ENCODE measurements at places on chromosomes 12 and 14. TPM values are rescaled to one million over a fixed set of nuclear protein-coding genes. Genes with fewer than 3 reads are reported as not detected.

Gene CAPRIN2
- 36.5 TPM for total RNA-seq

DNA sequence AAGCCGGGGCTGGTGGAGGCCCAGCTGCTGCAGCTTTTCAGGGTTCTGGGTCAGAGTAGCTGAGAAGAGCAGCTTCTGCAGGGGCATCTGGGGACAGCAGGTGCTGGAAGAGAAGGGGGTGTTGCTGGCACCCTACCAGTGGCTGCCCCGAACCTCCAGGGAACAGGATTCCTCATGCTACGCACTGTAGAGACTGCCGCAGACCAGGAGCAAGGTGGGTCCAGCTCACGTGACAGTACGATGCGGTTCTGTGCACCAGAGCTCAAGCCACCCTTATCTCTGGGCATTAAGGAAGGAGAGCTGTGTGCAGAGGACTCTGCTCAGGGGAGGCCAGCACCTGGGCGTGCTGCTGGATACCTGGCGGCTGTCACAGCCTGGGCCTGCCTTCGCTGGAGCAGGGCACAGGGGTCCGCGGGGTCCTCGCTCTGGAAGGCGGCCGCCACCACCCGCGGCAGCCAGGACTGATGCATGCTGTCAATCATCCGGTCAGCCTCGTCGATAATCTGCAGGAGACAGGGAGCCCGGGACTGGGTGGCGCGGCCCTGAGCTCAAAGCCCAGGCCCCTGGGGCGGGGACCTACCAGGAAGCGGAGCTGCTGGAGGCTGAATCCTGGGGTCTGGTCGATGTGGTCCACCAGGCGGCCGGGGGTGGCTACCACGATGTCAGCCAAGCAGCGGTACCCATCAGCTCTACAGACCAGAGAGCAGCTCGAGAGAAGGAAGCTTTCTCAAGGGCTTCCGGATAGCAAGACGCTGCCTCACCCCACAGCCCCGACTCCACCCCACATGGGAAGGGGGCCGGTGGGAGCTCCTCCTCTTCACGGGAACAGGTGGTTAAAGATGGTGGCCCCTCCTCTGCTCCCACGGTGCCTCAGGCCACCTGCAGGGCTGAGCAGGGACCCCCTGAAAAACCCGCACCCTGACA, 2.9 kb downstream of the DDX51 start:
- DNase-seq: no peak

DNA sequence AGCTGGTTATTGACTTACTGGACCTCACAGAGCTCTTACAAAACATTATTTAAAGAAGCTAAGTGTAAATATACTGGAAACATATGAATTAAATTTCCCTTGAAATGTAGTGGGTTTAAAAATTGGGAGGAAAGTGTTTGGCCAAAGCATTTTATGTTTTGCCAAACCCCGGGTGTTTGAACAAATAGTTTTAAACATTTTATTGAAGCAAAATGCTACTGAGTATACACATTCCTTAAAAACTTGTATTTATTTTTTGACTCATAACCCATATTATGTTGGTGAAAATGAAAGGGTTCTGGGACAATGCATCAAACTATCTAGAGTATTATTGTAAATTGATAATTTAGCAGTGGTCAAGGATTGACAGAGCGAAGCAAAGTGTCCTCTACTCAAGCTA, 1048.5 kb downstream of the SLC6A15 start:
- DNase-seq: no peak

DNA sequence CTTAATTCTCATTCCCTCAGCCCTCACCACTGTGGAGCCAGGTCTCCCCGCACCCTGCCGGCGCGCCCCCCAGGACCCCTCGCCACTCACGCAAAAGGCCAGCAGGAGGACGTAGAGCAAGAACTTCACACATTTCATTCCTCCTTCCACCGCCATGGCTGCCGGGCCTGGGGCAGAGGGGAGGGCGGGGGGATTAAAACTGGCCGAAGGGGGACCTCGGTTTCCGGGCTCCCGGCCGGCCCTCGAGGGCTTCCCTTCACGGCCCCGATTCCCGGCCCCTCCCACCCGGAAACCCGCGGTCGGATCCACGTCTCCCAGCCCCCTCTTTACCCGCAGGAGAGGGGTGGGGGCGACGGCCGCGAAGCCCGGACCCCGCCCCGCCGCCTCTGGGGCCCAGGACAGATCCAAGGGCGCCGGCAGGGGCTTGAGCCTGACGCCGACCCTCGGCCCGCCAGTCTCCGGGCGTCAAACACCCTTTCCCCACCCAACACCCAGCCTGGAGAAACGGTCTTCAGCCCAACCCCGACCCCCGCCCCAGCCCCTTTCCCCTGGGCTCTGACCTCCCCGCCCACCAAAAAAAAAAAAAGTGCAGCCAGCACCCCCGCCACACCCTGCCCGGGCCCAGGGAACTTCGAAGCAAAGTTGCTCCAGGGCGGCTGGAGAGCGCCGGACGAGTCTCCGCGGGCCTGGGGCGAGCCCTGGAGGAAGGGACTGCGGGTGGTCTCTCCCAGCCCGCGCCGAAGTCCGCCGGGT, 447 bp downstream of the CD63 start:
- DNase-seq: peak; percentile 49

- DNase-seq: no peak
Measured at GRCh38 chr12:48601013-48601756, 31.3 kb upstream of the LALBA start.

DNA sequence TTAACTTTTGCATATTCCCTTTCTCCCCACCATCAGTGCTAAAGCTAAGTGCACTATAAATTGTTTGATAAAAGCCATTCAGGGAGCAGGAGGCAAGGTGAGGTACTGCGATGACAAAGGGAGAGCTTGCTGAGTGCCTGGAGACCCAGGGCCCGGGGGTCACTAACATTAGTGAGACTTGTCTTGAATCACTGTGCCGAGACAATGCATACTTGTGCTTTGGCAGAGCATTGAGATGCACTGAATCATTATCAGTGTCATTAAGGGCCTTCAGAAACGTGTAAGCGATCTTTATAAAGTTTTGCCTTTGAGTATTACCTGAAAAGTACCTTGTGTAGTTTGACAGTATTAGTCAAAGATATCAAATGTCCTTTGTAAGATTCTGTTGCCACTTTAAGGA, 447.5 kb downstream of the PCNX1 start:
- no peak for DNase-seq

GRCh38 chr12:105317942-105318621, 12.4 kb upstream of the C12orf75 start:
- no peak for DNase-seq

GRCh38 chr12:57623811-57624390, 9.1 kb downstream of the B4GALNT1 start:
- no peak for DNase-seq

Gene SRSF5
- 319 TPM for total RNA-seq

GRCh38 chr14:100584056-100585031, 2.9 kb downstream of the BEGAIN start:
- peak; percentile 12 for DNase-seq

Gene POC1B
- total RNA-seq: 5.7 TPM

DNA sequence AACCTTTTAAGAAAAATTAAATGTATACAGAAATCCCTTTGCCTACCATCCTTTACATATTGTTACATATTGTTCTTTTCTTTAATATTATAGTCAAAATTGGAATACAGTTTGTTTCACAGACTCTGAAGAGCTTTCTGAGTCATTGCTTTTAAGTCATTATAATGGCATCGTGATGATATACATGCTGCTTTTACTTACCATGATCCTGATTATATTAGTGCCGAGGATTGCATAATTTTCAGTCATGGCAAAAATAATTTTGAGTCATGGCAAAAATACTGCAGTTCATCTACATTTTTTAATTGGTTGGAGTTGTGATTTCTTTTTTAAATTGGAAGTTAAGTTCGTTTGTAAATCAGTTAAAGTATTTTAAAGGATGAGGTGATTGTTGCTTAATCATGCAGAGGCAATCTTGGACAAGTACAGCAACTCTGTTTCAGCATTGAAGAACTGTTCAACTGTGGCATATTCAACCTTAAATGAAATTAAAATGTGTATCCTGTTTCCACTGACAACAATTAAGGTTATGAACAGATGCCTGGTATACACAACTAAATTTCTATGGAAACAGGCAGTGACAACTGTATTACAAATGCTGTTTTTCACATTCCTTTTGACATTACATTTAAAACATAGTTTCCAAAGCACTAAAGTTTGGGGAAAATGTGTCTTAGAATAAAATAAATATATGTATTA, 142.3 kb downstream of the PCNX1 start:
- no peak for DNase-seq

DNA sequence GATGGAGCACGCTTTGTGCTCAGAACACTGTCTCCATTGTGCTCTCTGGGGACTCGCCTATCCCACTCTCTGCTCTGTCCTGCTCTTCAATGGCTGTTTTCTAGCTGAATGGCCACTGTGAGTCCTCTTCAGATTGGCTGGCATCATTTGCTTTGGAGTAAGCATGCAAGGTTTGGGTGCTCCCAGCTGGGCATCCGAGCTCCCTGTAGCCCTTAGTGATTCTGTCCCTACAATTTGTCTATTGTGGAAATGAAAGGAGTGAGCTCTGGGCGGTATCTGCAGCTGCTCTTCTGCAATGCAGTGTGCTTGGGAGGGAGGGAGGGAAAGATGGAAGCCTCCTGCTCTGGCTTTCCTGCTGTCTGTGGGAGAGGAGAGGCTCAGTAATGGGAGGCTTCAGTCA, 84.8 kb downstream of the SMOC1 start:
- DNase-seq: no peak

Gene SCFD1
- total RNA-seq: 68.9 TPM

DNA sequence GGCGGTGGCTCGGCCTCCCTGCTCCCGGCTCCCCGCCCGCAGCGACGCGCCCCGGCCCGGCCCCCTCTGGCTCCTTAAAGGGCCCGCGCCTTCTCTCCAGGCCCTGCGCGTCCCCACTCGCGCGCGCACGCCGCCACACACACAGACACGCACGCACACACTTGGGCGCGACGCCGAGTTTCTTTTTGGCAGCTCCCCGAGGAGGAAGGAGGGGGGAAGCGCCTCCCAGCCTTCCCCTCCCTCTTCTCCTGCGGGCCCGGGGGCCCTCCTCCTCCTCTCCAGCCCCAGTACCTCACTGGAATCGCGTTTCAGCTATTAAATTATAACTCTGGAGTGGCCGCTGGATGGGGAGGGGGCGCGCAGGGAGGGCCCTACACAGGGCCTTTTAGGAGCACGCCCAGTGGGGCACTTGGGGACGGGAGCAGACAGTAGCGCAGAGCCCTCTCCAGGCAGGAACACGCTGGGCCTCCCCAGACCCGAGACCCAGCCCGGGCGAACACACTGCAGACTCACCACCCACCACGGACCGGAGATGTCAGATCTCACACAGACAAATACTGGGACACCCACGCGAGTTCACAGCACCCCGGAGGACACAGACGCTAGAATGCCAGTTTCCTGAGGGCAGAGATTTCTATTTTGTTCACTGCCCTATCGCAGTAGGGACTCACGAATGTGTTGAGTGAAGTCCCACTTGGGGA, 411 bp upstream of the NCOR2 start:
- peak; percentile 78 for DNase-seq

DNA sequence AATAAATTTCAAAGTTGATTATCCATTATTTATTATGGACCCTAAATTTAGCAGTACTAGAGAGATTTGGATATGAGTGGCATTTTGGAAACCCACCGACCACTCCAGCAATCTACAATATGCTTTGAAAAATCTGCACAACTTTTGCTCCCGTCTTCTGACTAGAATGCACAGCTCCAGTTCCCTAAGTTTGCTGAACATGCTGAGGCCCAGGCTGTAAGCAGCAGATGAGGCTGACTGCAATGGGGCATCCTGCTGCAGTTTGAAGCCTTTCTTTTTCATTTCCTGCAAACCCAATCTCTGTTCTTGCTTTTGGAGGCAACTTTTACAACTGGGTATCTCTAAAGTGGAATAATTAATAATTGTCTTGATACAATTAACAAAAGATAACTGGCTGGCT, 405.8 kb downstream of the ATP23 start:
- DNase-seq: no peak

DNA sequence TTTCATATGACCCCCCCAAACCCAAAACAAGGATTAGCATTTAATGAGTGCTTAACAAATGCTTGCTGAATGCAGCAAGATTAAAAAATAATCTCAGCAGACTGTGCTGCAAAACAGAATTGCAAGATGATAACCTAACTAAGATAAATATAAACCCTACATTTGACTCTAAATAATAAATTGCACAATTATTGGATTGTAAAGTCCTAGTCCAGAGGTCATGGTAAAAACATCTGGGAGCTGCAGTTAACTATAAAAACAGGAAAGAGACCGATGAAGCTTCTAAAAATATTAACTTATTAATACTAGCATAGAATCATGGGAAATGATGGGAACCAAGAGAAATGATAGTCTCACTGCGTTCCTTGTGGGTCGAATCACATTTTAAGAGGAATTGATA, 37.2 kb downstream of the TSHR start:
- no peak for DNase-seq

DNA sequence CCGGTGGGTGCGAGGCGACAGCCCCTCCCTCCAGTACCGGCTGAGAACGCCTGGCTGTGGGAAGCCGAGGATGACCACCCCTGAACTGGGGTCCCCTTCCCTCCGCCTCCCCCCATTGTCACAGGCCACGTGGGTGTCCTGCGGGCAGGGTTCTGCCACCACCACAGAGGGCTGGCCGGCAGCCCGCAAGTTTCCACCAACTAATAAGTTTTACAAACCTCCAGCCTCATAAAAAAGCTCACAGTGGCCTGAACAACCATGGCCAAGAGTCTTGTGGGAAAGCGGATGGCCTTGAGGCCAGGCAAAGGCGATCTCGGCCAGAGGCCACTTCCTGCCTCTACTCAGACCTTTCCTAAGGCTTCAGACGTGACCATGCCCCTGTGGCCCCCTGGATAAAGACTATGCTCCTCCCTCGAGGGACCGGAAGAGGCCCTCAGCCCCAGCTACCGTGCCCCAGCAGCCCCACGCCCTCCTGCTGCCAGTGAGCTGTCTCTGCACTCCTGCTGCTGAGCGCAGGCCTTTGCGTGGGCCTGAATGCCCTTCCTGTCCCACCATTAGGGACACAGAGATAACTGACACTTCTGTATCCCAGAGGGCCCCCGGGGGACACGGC, 46.1 kb upstream of the DLK1 start:
- DNase-seq: no peak

Gene VCPKMT
- total RNA-seq: 12.9 TPM

- DNase-seq: no peak
Measured at GRCh38 chr14:96515731-96516130, 13.5 kb downstream of the PAPOLA start.

- peak; percentile 87 for DNase-seq
Measured at GRCh38 chr14:59507063-59507751, 22.9 kb downstream of the JKAMP start.

Gene GUCY2C
- total RNA-seq: not detected

Gene ERP27
- not detected for total RNA-seq

GRCh38 chr12:116784238-116784612, 46.1 kb downstream of the RNFT2 start:
- no peak for DNase-seq

- peak; percentile 10 for DNase-seq
Measured at GRCh38 chr14:104553166-104554087, 26.1 kb upstream of the C14orf180 start.

GRCh38 chr12:113463746-113464451, 7.8 kb downstream of the LHX5 start:
- DNase-seq: no peak

Gene HNF1A
- not detected for total RNA-seq
